ENCODE measurements at places on chromosomes 6 and 20.
A peak's percentile ranks its signal among the peaks of the same experiment; 100 is the strongest.

DNA sequence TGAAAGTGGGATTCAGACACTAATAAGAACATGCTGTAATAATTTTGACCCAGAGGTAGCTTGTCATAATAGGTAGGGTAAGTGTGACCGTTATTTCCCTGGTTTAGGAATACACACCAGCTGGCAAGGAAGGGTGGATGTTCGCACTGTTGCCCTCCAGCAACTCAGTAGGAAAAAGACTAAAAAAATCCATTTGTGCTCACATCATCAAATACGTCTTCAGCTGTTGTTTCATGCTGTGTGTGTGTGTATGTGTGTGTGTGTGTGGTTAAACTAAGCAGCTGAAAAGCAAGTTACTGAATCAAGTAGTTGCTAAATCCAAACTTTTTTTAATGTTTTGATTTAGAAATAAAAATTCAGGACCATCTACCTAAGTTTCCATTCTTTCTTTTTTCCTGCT, 218.7 kb downstream of the TRDN start:
- DNase-seq = no peak

- no peak for DNase-seq
These were observed 124.3 kb upstream of the TSHZ2 start for GRCh38 chr20:52847731-52848359.

DNA sequence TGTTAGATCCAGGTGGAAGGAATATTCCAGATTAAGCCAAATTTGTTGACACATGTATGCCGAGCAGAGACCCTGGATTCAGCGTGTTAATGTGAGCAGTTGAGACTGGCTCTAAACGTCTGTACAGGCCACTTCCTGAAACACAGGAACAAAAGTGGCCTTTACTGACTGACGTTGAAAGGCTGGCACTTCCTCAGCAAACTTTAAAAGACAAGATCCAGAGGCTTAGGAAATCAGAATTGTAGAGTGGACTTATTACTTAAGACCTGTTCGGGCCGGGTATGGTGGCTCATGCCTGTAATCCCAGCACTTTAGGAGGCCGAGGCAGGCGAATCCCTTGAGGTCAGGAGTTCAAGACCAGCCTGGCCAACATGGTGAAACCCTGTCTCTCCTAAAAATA, 125.7 kb upstream of the ARID1B start:
- DNase-seq = no peak

- DNase-seq = no peak
These were observed 3.2 kb downstream of the CNKSR3 start for GRCh38 chr6:154506991-154507898.

- no peak for DNase-seq
These were observed 102.6 kb downstream of the CD109 start for GRCh38 chr6:73798592-73798991.

GRCh38 chr6:125480571-125480970, 178.8 kb upstream of the HDDC2 start:
- DNase-seq = no peak

- DNase-seq = no peak
These were observed 17.8 kb upstream of the ZNF217 start for GRCh38 chr20:53611449-53611894.

DNA sequence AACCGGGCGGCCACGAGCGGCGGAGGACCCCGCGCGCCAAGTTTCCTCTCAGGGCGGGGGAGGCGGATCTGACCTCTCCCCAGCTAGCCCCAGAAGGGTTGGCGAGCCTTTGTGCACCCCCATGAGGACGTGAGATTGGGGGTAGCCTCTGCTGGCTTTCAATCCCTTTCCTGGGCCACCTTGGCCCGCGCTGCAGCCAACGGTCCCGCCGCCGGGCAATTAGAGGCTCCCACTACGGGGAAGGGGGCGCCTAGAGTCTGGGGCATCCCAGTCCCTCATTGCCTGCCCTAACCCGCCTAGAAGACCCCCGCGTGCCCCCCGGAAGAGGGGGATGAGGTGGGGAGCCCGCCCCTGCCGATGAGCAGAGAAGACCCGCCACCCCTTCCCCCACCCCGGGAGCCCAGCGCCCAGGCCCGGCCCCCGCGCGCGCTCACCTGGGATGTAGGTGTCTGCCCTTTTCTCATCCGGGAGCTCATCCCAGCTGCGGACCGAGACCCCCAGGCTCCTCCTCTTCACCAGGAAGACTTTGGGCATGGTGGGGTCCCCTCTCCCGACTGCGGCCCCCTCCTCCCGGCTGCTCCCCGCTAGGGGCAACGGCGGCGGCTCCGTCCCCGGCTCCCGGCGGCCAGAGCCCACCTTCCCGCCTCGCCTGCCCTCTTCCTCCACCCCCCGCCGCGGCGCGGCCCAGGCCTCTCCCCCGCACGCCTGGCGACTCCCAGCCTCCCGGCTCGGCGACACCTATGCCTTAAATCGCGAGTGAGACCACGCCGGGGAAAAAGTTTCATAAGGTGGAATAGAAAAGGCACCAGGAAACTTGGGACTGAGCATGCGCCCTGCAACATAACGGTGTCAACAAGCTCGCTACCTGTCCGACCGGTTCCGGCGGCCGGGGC, at the start of gene OVOL2:
OVOL2 (minus strand) TSS at position 816 of the 893 bp plus-strand sequence; CDS start at position 534, 282 bp downstream.
- peak; percentile 52 for DNase-seq
